Stimulated activated CD4-positive, alpha-beta T cell treated with anti-CD3 and anti-CD28 coated beads, Interleukin-1b, Interleukin-23, amount 100 ng/mL, for 24 hours (primary cell): ENCODE measurements at places on chromosomes 6 and 20.

- no peak for DNase-seq
Observed at GRCh38 chr20:13494019-13494418, 144.7 kb downstream of the TASP1 start.

GRCh38 chr6:111743360-111743759 is 129.9 kb downstream of the FYN start:
- no peak for DNase-seq

GRCh38 chr6:165506657-165507056 is 156.4 kb downstream of the PDE10A start:
- DNase-seq, result no peak

DNA sequence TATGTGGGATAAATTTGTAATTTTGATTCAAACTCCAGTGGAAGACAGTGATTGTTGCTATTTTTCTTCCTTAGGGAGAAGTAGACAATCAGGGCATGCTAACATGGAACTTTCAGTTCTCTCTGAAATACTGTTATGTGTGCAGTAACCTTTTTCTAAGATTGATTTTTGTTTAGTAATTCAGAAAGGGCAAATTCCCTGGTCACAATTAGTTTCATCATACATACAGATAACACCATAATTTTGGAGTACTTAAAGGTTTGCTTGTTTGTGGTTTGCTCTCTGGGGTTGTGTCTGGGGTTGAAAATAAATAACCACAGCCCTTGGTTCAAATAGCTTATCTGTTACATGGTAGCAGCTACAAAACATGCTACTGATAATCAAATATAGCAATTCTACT is 34.4 kb downstream of the ADGRG6 start:
- no peak for DNase-seq

DNA sequence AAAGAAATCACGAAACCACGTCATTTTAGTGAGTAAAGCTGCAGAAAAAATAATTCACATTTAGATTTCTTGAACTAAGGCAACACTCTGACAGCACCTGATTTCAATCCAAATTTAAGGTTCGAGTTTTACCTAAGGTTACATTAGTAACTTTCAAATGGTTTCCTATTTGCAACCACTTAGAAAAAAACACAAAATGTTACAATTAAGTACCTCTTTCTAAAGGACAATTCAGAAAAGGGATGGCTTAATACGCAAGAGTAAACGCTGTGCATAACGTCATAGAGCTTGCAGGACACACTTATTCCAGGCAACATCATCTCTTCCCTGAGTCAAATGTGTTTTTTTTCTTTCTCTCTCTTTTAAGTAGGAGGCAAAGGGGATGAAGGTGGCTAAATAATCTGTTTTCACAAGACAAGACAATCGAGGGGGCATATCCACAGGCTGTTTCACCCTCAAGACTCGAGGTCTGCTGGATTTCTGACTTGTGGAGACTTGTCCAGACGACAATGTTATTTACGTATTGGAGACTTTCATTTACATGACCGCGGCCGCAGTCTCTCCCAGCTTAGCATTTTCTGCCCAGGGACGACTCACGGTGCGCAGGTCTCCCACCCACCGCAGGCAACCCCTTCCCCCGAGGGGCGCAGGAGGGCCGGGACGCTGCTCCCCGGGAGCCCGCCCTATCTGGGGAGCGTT is 86.0 kb downstream of the SESN1 start:
- no peak for DNase-seq

GRCh38 chr6:78117966-78118365 is 465.1 kb downstream of the MEI4 start:
- DNase-seq, result no peak

- DNase-seq, result peak; percentile 74
Observed at GRCh38 chr6:31897612-31898382, at the start of gene EHMT2. Gene EHMT2, minus strand, starts transcription at chr6:31897698. Its CDS starts 21 bp downstream, at chr6:31897677.

GRCh38 chr20:1707588-1708449 is 50.2 kb upstream of the SIRPG start:
- DNase-seq, result no peak

DNA sequence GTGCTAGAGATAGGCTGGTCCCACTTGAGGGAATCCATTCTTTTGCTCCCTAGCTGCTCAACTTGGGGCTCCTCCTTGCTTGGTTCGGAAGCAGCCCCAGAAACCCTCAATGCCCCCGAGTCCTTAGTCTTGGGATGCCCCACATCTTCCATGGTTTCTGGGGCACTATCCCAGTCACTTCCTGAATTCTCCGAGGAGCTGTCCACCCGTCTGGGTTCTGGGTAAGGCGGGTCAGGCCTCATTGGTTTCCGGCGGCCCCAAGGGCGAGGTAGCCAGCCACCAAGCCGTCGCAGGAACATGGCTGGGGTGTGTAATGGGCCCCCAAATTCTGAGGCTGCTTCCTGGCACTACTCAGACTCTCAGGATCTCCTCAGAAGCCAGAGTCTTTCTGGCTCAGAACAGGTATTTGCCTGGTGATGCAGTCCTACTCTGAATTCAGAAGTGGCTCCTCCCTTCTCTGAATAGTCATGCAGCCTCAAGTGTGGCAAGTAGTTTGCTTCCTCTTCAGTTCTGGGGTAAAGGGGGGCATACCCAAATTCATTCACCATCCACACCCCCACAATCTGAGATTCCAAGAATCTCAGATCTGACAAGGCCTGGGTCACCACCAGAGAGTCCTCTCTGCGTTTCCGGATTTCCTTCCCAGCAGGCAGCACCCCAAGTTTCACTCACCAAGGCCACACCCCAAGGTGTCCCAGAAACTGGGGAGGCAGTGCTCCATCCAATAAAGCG is 763 bp downstream of the C6orf47 start:
- DNase-seq, result no peak
